ENCODE measurements at places on chromosomes 2 and 18.
A peak's percentile ranks its signal among the peaks of the same experiment; 100 is the strongest.

- DNase-seq, result no peak
These were observed 638.0 kb upstream of the ZEB2 start for GRCh38 chr2:145157741-145158591.

- DNase-seq, result no peak
These were observed 58.3 kb downstream of the SEPTIN10 start for GRCh38 chr2:109555346-109555900.

GRCh38 chr2:203763241-203763937 lies 57.0 kb downstream of the CD28 start:
- DNase-seq, result no peak

- DNase-seq, result no peak
These were observed 215.6 kb upstream of the ARL4C start for GRCh38 chr2:234712421-234712935.

DNA sequence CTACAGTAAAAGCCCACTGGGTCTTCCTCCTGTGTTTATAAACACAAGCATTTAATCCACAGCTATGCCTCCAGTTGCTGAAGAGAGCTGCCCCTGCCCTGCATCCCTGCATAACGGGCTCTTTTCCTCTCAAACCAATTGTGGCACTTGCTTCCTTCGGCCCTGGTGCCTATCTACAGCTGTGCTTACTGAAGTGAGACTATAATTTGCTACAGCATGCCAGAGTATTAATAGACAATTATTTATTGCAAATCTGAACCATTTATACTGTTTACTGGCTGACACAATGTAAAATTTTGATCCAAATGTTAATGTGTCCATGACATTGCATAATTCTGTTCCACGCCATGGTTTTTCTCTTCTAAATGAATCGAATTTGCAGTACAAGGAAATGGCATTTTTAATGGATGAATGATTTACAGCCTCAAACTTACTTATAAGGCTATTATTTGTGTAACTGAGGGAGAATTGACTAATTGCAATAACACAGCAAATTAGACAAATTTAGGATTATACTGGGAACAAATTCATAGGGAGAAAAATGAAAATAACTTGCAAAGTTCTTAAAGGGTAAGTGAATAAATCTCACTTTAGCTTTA lies 457.0 kb upstream of the HNRNPA3 start:
- DNase-seq, result no peak

DNA sequence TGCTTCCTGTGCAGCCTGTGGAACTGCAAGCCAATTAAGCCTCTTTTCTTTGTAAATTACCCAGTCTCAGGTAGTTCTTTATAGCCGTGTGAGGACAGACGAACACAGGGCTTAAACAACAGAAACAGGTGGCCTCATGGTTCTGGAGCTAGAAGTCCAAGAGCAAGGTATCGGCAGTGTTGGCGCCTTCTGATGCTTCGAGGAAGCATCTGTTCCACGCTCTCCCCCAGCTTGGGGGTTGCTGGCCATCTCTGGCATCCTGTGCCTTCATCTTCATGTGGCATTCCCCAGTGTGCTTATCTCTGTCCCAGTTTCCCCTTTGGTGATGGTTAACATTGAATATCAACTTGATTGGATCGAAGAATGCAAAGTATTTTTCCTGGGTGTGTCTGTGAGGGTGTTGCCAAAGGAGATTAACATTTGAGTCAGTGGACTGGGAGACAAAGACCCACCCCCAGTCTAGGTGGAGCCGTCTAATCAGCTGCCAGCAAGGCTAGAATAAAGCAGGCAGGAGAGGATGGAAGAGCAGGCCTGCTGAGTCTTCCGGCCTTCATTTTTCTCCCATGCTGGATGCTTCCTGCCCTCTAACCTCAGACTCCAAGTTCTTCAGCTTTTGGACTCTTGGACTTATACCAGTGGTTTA lies 287.6 kb downstream of the PHLPP1 start:
- no peak for DNase-seq

- DNase-seq, result peak; percentile 7
These were observed 168.8 kb downstream of the ZNF385B start for GRCh38 chr2:179692610-179693009.

DNA sequence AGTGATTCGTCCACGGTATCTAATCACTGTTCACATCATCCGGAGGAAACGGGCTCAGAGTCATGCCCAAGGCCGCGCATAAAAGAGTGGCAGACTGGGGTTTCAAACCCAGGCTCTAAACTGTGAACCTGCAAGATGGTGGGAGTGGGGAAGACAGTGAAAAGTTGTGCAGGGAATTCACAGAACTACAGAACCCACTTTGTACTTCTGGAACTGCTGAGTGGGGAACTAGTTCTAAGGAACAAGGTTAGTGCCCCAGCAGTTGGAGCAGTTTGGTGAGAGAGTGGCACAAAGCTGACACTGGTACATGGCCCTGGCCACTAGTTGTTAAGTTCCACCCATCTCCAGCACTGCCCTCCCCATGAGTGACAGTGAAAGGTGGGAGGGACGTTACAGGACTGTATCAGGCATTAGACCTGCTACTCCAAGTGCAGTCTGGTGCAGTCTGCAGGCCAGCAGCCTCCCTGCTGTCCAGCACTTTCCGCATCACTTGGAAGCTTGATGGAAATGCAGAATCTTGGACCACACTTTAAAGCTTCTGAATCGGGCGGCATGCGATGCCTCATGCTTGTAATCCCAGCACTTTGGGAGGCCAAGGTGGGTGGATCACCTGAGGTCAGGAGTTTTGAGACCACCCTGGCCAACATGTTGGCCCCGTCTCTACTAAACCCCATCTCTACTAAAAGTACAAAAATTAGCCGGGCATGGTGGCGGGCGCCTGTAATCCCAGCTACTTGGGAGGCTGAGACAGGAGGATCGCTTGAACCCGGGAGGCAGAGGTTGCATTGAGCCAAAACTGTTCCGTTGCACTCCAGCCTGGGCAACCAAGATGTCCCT lies 47.3 kb downstream of the C2orf42 start:
- peak; percentile 19 for DNase-seq

DNA sequence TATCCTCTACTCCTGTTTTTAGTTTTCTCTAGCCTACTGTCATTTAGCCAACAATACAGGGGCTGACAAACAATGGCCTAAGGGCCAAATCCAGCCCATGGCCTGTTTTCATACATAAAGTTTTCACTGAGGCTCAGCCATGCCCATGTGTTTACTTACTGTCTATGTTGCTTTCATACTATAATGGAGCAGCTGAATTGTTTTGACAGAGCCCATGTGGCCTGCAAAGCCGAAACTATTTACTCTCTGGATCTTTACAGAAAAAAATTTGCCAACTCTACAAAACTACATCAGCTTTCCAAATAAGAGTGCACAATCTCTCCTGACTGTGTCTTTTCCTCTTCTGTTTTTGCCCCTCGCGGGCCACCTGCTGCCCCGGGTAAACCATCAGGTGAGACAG lies 24.0 kb downstream of the LGALSL start:
- DNase-seq, result no peak

- DNase-seq, result no peak
These were observed 74.0 kb upstream of the SULT1C3 start for GRCh38 chr2:108165729-108166128.

DNA sequence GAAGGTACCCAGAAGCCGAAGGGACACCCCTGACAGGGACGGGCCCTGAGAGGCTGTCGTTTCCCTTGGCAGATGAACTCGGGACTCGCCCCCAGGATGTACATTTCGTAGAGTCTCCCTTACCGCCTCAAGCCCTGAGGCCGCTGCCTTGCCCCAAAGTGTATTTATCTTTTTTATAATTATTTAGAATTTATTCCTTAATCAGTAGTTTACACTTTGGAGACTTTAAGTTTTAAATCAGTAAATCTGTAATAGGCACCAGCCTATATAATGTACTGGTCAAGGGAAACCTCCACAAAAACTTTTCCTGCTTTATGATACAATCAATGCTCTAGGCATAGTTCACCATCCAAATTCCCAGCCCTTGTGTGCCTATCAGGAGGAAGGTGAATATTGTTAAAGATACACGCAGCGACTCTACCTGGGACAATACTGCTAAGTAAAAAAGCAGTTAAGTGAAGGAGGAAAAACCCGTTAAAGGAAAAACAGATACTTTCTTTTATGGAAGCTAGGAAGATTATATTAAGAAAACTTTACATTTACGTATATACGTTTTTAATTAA lies 848 bp downstream of the VRK2 start:
- no peak for DNase-seq

DNA sequence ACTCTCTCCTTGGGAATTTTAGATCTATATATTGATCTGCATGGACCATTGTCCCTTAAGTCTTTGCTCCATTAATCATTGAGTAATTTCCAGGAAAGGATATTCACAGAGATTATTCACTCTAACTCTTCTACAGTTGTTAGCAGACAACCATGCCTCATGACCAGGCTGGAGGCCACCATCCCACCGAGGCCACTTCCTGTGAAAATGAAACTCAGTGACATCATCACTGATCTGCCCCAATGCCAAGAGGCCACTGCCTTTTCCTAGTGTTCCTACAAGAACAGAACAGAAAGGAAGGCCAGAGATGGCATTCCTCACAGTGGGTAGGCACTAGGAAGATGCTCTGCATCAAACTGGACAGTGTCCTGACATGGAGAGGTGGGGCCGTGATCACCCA lies 161.3 kb downstream of the DTNA start:
- no peak for DNase-seq

- DNase-seq, result no peak
These were observed 48.2 kb upstream of the PPM1B start for GRCh38 chr2:44120428-44120827.

- DNase-seq, result no peak
These were observed 39.5 kb upstream of the GMCL1 start for GRCh38 chr2:69789772-69790600.

- no peak for DNase-seq
These were observed 72.2 kb upstream of the L3MBTL4 start for GRCh38 chr18:6486764-6487426.

- DNase-seq, result no peak
These were observed 17.1 kb upstream of the ZNF532 start for GRCh38 chr18:58847383-58848071.

GRCh38 chr2:43745457-43745856 lies 28.4 kb upstream of the DYNC2LI1 start:
- no peak for DNase-seq

DNA sequence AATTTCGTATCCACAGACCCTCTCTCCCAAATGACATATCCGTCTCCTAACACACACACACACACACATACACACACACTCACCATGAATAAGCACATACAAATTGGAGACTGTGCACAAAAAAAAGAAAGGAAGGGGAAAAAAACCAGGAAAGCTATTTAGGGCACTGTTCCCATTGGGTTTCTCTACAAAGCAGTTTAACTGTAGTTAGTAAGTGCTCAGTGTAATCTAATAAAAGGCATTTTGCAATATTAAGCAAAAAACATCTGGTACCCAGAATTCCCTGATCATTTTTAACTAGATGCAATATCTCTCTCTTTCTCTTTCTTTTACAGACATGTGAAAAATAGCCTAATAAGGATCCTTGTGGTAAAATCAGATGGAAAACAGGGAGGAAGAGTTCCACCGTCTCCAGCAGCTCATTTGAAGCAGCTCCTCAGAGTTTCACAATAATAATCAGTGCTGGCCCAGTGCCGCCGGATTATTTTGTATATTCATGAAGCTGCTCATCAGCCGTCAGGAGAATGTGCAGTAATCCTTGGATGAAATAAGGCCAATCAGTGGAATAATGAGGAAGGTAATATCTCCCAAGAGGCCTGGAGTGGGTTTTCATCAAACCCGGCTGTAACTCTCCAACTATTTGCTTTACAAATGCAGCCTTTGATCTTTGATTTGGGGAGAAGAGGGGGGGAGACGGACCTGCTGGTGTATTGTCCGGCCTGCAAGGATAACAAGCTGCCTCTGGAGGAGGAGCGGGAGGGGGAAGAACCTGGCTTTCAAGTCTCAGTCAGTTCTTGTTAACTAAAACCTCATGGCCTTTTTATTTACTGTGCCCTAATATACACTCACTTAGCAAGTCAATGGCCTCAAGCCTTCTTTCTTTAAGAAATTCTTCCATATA lies 227.6 kb upstream of the SMIM21 start:
- DNase-seq, result no peak

DNA sequence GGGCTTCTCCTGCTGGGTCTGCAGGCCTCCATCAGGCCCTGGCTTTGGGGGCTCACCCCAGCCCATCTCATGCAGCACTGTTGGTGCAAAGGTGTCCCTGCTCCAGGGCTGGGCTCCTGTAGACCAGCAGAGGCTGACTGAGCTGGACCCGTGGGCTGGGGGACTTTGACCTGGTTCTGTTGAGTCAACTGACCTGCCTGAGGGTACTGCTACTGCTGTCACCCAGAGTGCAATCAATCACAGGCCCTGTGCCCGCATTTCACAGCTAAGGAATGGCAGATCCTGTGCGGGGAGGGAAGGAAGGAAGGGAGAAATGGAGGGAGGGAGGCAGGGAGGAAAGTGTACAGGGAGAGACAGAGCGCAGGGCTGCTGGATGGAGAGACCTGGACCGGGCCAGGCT lies 136.8 kb downstream of the TPO start:
- no peak for DNase-seq

- no peak for DNase-seq
These were observed 5.9 kb upstream of the GRHL1 start for GRCh38 chr2:9945596-9945995.

- DNase-seq, result no peak
These were observed 55.3 kb upstream of the RMDN2 start for GRCh38 chr2:37869771-37870170.

DNA sequence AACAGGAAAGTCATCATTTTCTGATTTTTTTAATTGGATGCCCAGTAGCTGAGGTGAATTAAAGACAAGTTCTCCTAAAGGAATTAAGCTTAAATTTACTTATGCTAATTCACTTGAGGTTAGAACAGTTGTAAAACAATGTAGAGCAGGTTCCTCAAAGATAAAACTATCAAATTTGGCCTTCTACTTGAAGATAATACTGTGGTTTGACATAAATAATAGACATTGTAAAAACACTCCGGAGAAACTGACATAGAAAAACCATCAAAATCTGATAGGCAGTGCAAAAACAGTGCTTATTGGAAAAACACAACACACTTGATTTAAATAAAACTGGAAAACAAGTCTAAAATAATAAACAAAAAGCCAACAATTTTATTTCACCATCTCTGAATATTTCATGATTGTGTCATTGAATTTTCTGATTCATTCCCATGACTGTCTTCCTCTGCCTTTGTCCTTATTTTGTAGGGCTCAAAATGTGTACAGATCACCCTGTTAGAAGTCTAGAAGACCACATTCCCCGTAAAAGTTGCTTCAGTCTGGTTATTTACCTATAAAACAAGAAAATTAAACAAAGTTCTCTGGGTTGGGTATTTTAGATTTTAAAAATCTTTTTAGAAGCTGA lies 28.3 kb upstream of the SLC40A1 start:
- DNase-seq, result no peak

Data from DMS79 (cell line).